Hepatocyte (in vitro differentiated cells): ENCODE measurements at places on chromosomes 7 and 10. TPM values are rescaled to one million over a fixed set of nuclear protein-coding genes. Genes with fewer than 3 reads are reported as not detected.

The RET gene
- total RNA-seq, result 0.44 and 0.50 TPM in 2 replicates

DNA sequence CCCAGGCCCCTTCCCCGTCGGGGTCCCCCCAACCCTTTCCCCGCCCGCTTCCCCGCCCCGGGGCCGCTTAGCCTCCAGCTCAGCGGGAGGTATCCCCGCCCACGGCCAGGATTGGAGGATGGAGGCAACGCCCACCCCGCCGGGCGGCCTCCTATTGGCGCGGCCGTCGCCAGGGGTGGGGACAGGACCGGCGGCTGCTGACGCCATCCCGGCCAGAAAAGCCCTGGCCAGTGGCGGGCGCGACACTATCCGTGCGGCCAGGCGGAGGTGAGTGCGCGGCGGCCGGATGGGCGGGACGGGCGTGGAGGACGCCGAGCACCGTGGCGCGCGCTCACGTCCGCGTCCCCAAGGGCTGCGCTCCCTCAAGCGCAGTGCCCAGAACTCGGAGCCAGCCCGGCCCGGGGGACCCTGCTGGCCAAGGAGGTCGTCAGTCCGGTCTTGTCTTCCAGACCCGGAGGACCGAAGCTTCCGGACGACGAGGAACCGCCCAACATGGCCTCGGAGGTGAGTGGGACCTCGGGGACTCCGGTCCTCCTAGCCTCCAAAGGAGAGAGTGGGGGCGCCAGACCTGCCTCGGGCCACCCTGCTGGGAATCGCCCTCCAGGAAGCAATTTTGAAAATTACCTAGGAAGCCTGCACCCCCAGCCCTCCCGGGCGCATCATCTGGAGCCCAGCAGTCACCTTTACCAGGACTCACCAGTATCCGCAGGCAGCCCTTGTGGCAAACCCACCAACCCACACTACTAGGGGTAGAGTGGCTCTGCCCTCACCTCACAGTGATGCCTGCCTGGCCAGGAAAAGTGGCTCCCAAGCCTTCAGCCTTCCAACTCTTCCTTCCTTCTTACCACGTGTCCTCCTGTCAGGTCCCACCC, at the start of gene ASL:
Gene ASL, plus strand, starts transcription at position 230 of the 872 bp plus-strand sequence. Its CDS starts 263 bp downstream, at position 493.
- peak within 1 kb of the TSS; percentile 65 for H3K4me3 ChIP-seq
- H3K27ac ChIP-seq, result peak within 1 kb of the TSS; percentile 95
- H3K36me3 ChIP-seq, result no peaks in the 10 kb centered on the region
- DNase-seq, result peak; percentile 98
- peaks cover 12% of the 10 kb centered on the region for H3K4me1 ChIP-seq

GRCh38 chr7:391411-391951, 101.5 kb downstream of the FOXL3 start:
- H3K27me3 ChIP-seq, result no peaks in the 10 kb centered on the region
- no peak for DNase-seq
- no peak overlapping the region for H3K27ac ChIP-seq
- H3K4me1 ChIP-seq, result no peaks in the 10 kb centered on the region
- H3K4me3 ChIP-seq, result no peak overlapping the region

DNA sequence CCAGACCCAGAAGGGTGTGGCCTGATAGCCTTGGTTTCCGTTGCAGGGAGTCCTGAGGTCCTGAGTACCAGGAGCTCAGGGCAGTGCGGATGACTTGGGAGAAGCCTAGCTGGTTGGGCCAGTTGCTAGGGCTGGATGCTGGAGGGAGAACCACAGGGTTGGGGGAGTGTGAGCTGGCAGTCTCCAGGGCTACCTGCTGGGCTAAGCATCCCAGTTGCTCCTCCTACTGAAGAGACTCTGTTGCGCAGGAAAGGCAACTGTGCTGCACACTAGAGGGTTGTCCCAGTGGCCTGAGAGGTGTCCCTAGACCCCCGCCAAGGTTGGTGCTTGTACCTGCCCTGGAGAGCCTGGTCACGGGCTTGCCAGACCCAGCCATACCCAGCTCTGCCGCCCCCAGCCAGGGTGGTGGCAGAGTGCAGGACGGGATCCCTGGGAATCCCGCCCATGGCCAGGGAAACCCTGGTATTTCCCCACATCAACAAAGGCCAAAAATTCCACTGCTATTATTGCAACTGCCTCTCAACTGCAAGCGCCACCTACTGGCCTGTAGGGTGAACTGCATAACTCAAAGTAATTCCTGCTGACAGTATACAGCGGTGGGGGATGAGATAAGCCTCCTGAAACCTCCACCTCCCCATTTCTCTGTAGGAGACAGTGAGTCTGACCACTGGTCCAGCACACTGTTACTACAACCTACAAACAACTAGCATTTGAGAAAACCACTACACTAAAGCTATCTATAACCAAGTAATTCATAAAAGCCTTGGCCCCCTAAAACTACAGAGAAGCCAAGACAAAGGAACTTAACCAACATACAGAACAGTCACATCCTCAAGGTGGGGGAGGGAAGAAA, 67.6 kb upstream of the DDC start:
- H3K27me3 ChIP-seq, result no peaks in the 10 kb centered on the region
- no peak overlapping the region for H3K27ac ChIP-seq
- H3K36me3 ChIP-seq, result no peaks in the 10 kb centered on the region
- H3K4me1 ChIP-seq, result no peaks in the 10 kb centered on the region

DNA sequence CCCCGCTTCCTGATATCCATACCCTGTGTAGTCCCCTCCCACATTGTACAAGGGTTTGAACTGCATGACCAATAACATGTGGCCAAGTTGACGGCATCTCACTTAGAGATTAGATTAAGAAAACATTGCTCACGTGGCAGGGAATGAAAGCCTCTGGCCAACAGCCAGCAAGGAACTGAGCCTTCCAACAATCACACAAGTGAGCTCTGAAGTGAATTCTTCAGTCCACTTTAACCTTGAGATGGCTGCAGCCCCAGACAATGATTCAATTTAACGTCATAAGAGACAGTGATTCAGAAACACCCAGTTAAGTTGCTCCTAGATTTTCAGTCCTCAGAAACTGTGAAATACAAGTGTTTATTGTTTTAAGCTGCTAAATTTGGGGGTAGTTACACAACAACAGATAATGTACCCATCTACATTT, 165.9 kb upstream of the PLXNA4 start:
- no peak for DNase-seq
- H3K4me3 ChIP-seq, result no peak overlapping the region
- H3K27ac ChIP-seq, result no peak overlapping the region
- H3K4me1 ChIP-seq, result no peaks in the 10 kb centered on the region

- H3K4me3 ChIP-seq, result peak within 1 kb of the TSS; percentile 100
- DNase-seq, result peak; percentile 93
- no peaks in the 10 kb centered on the region for H3K36me3 ChIP-seq
- H3K4me1 ChIP-seq, result peaks cover 22% of the 10 kb centered on the region
These were observed at the start of gene GNAI1 for GRCh38 chr7:80134536-80135308. Gene GNAI1, plus strand, starts transcription at chr7:80134831. Its CDS starts 330 bp downstream, at chr7:80135161.

DNA sequence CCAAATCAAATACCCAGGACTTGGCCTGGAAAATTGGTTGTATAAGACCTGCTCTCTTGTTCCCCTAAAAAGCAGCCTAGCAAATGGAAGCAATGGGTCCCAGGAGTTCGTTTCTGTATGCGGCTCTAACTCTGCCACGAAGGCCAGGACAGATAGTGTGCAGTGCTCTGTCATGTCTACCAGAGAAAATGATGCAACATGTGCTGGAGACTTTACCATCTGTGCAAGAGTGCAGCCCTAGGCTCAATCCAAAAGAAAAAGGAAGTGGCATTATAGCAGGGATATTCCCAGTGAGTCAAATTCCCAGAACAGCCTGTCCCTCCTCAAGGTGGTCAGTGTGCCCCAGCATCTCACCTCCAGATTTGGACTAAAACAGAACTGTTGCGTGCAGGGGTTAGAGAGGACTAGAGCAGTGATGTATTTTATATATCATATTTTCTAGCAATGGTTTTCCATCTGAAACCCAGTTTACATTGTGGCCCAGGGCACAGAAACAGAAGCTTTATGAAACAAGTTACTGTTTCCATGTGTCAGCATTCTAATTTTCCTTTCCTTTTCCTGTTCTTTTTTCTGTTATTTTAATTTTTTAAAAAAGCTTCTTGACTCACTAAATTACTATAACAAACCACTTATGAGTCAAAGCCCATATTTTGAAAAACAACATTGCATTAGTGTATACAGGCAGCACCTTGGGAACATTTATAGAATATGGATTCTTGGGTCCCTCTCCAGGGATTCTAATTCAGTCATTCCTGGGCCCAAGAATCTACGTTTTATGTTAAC, 311.2 kb downstream of the RNLS start:
- H3K27me3 ChIP-seq, result no peaks in the 10 kb centered on the region
- no peak overlapping the region for H3K4me3 ChIP-seq
- no peak for DNase-seq
- H3K4me1 ChIP-seq, result peaks cover 13% of the 10 kb centered on the region
- peak overlapping the region; percentile 47 for H3K27ac ChIP-seq

GRCh38 chr10:3076138-3076537, 8.8 kb downstream of the PFKP start:
- H3K27me3 ChIP-seq, result no peaks in the 10 kb centered on the region
- no peak overlapping the region for H3K4me3 ChIP-seq
- DNase-seq, result no peak

- H3K36me3 ChIP-seq, result no peaks in the 10 kb centered on the region
- no peak overlapping the region for H3K27ac ChIP-seq
These were observed 36.4 kb downstream of the FEZF1 start for GRCh38 chr7:122268101-122268500.

The C10orf62 gene
- total RNA-seq, result 0.23 TPM in 1 of 2 replicates, not detected in the other

The HOXA13 gene
- total RNA-seq, result 13.0 and 14.2 TPM in 2 replicates

DNA sequence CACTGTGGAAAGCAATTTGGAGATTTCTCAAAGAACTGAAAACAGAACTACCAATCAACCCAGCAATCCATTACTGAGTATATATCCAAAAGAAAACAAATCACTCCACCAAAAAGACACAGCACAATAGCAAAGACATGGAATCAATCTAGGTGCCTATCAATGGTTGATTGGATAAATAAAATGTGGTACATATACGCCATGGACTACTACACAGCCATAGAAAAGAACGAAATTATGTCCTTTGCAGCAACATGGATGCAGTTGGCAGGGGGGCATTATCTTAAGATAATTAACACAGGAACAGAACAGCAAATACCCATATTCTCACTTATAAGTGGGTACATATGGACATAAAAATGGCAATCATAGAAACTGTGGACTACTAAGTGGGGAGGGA, 35.4 kb upstream of the WNT8B start:
- H3K27ac ChIP-seq, result no peak overlapping the region
- H3K4me1 ChIP-seq, result peaks cover 9% of the 10 kb centered on the region
- no peak for DNase-seq
- H3K27me3 ChIP-seq, result no peaks in the 10 kb centered on the region
- no peak overlapping the region for H3K4me3 ChIP-seq

The PIK3CG gene
- 0.03 and 0.04 TPM in 2 replicates for total RNA-seq

GRCh38 chr10:102605712-102606111, 38.6 kb upstream of the TRIM8 start:
- peak; percentile 4 for DNase-seq
- H3K4me3 ChIP-seq, result no peak overlapping the region

DNA sequence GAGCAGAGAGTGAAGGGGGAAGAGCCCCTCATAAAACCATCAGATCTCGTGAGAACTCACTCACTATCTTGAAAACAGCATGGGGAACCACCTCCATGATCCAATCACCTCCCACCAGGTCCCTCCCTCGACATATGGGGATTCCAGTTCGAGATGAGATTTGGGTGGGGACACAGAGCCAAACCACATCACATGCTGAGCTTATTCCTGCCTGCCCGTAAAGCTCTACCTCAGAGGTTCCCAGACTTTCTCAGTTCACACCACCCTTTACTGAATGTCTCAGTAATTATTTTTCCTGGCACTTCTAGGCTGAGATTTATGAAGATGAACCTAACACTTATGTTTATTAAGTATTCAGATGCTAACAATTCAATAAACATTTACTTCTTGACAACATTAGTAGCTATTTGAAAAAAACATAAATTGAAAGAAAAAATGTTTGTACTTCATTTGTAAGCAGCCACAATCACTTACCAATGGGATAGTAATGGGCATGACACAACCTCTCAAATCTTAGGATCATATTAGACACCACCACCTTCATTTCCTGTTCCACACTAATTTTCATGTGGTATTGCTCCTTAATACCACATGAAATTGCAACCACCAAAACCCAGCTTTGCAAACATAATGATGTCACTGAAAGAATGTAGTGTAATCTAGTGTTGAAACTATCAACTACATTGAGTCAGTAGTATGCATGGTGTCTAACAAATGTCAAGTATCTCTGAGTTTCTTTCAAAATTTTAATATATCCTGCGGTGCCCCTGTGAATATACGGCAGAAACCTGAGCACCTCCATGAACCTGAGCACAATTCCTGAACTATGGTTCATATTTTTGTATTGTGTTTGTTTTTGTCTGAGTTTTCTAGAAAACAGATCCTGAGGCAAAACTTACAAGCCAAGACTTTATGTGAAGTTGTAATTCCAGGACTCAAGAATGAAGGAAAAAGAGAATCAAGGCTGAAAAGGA, 4.5 kb upstream of the DGKI start:
- H3K27me3 ChIP-seq, result peaks cover 26% of the 10 kb centered on the region
- no peaks in the 10 kb centered on the region for H3K36me3 ChIP-seq
- DNase-seq, result no peak
- H3K4me1 ChIP-seq, result peaks cover under 1% of the 10 kb centered on the region
- no peak overlapping the region for H3K4me3 ChIP-seq

GRCh38 chr10:110636572-110636931, 7.6 kb upstream of the RBM20 start:
- H3K36me3 ChIP-seq, result no peaks in the 10 kb centered on the region
- no peak overlapping the region for H3K4me3 ChIP-seq
- H3K27me3 ChIP-seq, result peaks cover 1% of the 10 kb centered on the region
- DNase-seq, result no peak
- H3K27ac ChIP-seq, result no peak overlapping the region

GRCh38 chr10:31118556-31118955, 86.9 kb upstream of the ZNF438 start:
- peaks cover 6% of the 10 kb centered on the region for H3K4me1 ChIP-seq
- no peaks in the 10 kb centered on the region for H3K36me3 ChIP-seq
- peak; percentile 16 for DNase-seq
- no peak overlapping the region for H3K4me3 ChIP-seq
- no peak overlapping the region for H3K27ac ChIP-seq

DNA sequence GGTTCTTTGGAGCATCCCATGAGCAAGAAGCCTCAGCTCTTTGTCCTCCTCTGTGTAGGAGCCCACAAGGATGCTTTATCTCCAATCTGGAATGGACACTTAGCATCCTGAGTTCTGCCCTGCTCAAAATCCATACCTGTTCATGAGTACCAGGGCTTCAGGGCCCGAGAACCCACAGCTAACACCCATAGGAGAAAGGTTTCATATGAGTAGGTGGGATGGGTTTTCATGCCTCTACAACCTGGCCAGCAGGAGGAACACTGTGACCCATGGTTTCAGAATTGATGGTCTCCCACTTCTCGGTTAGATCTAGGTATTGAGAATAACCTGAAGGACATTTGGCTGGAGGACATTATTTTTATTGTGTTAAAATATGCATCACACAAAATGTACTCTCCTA, 57.8 kb downstream of the TBXAS1 start:
- H3K36me3 ChIP-seq, result no peaks in the 10 kb centered on the region
- no peaks in the 10 kb centered on the region for H3K27me3 ChIP-seq
- peaks cover 4% of the 10 kb centered on the region for H3K4me1 ChIP-seq
- no peak for DNase-seq
- no peak overlapping the region for H3K4me3 ChIP-seq
- H3K27ac ChIP-seq, result no peak overlapping the region

GRCh38 chr7:138542183-138542582, 82.1 kb downstream of the TRIM24 start:
- H3K4me3 ChIP-seq, result no peak overlapping the region
- H3K27me3 ChIP-seq, result no peaks in the 10 kb centered on the region
- no peak for DNase-seq
